ENCODE measurements at places on chromosomes 12 and 14.

- DNase-seq: no peak
Measured at GRCh38 chr12:24950231-24950834, 1.4 kb upstream of the BCAT1 start.

DNA sequence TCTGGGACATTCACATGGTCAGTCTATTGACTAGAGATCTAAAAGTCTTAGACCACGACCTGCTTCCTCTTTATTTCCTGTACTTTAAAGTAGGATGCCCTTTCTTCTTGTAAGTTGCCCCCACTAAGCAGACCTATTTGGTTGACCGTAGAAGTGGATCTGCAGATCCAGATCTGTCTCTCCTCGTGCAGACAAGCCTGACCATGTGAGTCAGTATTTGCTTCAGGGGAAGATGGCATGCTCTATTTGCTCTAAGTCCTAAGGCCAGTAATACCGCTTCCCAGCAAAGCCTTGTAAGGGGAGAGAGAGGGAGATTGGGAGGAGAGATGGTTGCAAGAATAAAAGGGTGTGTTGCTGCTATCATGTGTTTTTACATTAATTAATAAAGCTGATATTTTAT lies 46.8 kb downstream of the KCNC2 start:
- no peak for DNase-seq

- no peak for DNase-seq
Measured at GRCh38 chr14:71472356-71473340, 459.6 kb upstream of the RGS6 start.

DNA sequence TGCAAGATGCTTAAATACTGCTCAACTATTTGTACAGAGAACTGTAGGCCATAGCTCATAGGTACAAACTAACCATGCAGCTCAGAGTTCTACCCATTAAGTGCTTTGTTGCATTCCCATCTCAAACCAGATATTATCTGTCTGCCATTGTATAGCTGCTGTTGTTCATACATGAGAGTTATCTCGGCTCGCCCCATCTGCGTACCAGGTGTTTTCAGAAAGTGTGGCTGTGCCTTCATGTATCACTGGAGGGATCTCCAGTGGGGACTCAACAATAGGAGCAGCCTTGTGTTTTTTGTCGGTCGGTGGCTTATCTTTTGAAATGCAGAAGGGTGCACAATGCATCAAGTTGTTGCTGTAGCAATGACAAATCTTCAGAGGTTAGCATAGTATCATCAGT lies 678.3 kb downstream of the RERGL start:
- no peak for DNase-seq

DNA sequence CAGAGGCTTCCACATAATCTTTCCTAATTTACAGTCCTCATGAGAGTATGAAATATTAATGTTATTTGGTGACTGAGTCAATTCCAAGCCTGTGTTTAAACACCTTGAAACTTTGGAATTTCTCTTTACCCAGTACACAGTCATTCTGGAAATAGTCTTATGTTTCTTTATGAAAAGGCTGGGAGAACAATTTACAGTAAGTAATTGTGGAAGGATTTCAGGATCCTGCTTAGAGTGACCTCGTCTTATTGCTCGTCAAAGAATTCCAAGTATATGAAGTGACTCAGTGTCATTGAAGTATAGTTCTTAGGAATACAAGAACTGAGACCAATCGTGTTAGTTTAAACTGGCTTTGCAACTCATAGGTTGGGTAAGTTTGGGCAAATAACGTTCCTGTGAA lies 634.2 kb downstream of the SLC16A7 start:
- no peak for DNase-seq

DNA sequence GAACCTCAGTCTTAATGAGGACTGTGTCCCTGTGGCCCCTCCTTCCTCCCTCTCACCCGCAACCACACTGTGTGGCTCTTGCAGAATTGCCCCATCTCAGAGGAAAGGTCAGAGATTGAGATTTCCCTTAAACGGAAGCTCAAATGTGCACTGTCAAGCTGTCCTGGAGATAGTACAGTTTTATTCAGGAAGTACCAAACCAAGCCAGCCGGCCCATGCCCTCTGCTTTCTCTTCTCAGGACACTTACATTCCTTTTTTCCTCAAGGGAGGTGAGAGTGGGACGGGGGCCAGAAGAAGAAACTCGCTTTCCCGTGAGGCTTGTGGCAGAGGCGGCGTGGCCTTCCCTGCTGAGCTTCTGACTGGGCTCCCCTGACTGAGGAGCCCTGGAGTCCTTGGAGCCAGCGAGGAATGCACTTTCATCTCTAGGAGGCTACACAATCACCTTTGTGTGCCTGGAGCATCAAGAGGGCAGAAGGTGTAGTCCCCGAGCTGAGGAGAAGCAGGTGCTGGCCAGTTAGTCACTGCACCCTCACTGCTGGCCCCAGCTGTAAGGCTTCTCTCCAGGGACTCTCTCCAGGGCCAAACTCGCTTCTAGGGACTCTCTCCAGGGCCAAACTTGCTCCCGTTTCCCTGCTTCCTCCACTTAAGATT lies 24.1 kb upstream of the ATP2A2 start:
- no peak for DNase-seq

DNA sequence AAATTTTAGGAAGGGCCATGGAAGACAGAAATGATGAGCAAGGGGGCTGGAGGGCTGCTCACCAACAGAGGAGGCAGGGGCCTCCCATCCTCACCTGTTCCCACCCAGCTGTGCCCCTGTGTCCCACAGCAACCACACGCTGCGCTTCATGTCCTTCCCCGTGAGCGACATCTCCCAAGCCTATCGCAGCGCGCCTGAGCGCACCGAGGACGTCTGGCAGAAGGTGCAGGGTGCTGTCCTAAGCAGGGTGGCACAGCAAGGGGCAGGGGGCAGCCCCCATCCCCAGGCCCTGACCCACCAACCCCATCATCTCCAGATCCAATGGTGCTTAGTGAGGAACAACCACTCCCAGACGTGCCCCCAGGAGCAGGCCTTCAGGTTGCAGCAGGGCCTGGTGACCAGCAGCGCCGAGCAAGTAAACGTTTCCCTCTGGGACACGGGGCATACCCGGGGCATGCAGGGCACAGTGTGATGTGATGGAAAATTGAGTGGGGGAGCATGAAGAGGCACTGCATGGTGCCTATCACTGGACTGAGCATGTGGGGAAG lies 8.1 kb downstream of the CARMIL3 start:
- no peak for DNase-seq

- no peak for DNase-seq
Measured at GRCh38 chr14:100673085-100673806, 53.4 kb upstream of the DLK1 start.

DNA sequence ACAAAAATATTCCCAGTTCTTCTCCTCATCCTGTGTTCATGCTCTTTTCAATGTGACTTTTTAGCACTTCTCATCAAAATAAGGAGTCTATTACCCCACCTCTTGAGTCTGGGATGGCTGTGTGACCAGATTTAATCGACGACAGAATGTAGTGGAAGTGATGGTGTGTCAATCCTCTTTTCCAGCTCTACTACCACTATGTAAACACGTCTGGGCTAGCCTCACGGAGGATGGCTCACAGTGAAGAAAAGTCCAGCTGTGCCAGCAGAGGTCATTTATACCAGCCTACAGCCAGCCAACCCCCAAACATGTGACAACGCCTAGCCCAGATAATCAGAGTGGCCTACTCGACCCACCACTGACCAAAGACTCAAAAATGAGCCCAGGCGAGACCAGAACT lies 37.3 kb upstream of the FGF6 start:
- DNase-seq: no peak

GRCh38 chr14:88422919-88423650 lies 37.6 kb downstream of the SPATA7 start:
- DNase-seq: no peak

DNA sequence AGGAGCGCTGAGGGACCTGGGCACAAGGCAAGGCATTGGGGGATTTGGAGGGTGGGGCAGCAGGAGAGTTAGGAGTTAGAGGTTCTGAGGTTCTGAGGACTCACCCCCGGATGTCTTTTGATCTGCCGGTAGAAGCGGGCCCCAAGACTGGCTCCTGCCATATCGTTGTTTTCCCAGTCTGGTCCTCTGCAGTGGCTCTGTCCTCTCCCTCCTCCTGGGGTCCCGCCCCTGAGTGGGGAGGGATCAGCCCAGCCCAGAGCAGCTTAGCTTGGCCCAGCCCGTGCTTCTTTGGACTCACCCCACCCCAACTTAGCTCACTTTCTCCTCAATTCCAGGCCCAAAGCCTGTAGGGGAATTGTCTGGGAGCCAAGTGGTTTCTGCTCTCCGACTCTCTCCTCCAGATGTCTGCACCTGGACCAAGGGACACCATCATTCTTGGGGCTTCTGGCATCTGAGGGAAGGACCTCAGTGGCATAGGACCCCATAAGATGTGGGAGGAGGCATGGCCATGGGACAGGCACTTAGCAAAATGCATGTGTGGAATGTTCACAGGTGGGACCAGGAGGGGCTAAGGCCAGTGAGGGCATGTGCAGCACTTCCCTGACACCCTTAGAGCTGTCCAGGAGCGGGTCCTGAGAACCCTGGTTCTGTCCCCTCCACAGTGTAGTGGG lies 7.5 kb downstream of the SHMT2 start:
- DNase-seq: no peak

- no peak for DNase-seq
Measured at GRCh38 chr12:121448771-121449315, 48.9 kb downstream of the RNF34 start.

DNA sequence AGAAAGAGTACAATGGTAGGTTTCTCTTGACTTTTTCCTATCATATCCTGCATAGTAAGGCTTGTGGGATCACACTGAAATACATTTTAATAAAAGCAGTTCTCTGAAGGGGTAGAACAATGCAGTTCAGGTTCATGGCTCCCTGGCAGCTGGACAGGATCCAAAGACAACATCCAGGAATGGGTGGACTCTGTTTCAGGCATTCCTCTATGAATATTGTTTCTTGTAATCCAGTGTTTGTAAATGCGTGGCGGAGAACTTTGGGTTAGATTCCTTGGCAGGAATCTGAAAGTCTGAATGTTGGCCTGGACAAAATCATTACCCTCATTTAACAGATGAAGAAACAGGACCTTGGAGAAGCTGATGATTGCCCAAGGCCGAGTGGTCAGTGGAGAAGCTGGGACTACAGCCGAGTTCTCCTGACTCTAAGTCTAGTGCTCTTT lies 43.5 kb downstream of the SYNE2 start:
- DNase-seq: no peak

DNA sequence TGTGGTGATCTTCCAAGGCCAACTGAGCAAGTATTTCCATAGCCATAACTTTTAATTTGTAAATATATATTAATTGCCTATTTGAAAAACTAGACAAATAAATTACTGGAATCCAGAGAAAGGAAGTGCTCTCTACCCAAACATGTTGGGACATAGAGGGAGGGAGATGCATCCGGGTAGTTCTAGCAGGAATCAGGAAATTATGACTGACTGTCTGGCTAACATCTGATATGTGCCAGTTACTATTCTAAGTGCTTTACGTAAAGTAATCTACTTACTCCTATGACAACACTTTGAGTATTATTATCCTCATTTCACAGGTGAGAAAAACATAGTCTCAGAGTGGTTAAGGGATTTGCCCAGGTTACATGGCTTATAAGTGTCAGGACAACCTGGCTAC lies 147.7 kb upstream of the VASH1 start:
- DNase-seq: no peak

DNA sequence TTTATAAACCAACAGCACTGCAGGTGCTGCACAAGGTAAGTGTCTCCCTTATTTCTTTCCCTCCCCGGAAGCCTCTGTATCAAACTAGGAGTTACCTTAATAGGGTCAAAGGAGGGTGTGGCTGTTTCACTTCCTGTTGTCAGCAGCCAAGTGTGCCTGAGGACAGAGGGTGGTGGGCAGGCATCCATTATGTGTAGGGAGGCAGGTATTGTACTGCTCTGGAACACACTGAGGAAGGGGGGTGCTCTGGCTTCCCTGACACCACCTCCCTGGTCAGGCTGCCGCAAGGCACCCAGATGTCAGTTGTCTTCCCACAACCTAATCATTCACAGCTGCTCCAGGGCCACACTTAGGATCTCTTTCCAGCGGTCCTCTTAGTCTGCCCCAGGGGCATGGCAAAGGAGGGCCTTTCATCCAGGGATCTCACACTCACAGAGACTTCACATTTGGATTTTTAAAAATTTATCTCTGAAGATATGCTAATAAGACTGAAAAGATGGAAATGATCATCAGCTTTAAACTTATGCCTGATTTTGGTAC lies 132.0 kb upstream of the ARHGAP5 start:
- no peak for DNase-seq

- DNase-seq: no peak
Measured at GRCh38 chr12:85266356-85266755, 13.7 kb upstream of the ALX1 start.

- DNase-seq: no peak
Measured at GRCh38 chr14:91417983-91418386, 365 bp upstream of the CCDC88C start.

GRCh38 chr14:58460772-58461171 lies 33.3 kb downstream of the KIAA0586 start:
- no peak for DNase-seq

- DNase-seq: no peak
Measured at GRCh38 chr14:70810621-70811020, 1.3 kb upstream of the MAP3K9 start.

- DNase-seq: no peak
Measured at GRCh38 chr14:102893452-102893851, 29.0 kb upstream of the AMN start.

DNA sequence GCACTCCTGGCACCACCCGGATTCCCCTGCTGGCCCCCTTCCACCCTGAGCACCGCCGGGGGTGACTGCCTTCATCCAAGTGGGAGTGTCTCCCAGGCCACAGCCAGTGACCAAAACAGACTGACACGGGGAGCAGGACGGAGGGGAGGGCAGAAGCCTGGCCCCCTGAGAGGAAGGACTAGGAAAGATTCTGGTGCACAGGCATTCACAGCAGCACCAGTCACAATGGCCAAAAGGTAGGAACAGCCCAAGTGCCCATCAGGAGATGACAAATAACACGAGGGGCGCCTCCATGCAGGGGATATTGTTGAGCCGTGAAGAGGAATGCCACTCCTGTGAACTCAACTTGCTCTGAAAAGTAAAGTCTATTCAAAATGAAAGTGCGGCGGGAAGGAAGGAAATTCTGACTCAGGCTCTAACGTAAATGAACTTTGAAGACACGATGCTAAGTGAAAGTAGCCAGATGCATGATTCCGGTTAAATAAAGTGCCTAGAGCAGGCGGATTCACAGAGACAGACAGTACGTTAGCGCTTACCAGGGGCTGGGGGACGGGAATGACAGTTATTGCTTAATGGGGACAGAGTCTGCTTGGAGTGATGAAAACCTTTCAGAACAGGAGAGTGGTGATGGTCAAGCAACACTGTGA lies 146.1 kb upstream of the NCOR2 start:
- DNase-seq: no peak

Data from vagina (tissue), 2 donors.